ENCODE measurements at places on chromosomes 4 and X. TPM values are rescaled to one million over a fixed set of nuclear protein-coding genes. Genes with fewer than 3 reads are reported as not detected.

DNA sequence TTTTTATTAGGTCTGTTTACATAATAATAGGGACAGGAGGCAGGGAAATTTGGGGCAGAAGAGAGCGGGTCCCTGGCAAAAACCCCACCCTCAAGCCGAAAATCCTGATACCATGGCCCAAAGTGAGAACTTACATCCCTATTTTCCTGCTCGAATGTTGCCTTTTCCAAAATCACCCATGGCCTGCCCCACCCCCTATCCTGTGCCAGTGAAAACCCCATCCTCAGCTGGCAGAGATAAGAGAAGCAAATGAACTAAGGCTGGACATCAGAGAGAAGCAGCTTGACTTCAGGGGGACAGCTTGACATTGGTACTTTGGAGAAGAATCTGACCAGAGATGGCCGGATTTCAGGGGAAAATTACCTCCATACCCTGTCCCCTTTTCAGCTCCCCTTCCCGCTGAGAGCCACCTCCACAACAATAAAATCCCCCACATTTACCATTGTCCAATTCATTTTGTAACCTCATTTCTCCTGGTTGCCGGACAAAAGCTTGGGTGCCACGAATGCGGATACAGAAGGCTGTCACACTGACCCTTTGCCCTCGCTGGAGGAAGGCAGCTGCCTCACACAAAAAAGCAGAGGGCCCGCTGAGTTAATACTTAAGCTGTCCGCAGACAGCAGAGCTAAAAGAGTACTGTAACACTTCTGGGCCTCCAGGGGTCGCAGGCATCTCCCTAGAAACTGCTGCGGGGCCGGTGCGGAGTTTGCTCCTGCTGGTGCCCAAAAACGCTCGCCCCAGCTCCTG is 196.2 kb downstream of the SNCA start:
- DNase-seq: peak; percentile 80

GRCh38 chr4:56575820-56576429 is 70.3 kb downstream of the ARL9 start:
- peak; percentile 70 for DNase-seq

- no peak for DNase-seq
Observed at GRCh38 chr4:83758285-83758684, 222.4 kb downstream of the GPAT3 start.

- DNase-seq: no peak
Observed at GRCh38 chrX:82458207-82458754, 1049.8 kb upstream of the POU3F4 start.

DNA sequence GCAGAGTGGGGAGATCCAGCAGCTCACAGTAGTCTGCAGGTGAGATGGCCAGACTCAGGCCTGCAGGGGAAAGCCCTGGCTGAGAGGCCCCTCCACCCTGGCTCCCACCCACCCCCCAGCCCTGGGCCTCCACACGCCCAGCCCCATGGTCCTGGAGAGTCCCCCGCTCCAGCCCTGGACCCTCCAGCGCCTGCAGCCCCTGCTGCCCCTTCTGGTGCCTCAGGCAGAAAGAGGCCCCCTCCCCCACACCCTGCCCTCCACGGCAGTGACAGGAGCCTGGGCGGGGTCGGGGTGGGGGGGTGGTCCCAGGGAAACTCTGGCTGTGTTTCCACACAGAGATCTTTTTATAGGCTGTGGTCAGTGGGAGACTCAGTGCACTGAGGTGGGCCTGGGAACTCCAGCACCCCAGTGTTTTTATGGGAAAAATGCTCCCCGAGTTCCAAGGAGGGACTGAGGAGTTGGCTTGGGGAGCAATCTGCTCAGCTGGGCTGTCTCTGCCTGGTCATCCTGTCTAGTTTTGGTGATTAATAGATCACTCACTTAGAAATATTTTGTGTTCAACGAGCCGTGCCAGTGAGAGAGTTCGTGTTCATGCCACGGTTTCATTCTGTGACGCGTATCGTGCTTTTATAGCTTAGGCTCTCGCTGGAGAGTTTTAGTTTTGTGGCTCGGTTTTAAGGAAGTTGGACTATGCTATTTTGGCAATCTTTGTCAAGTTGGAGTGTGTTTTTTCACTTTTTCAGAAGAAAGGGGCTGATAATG is 53.1 kb upstream of the HGFAC start:
- DNase-seq: peak; percentile 78

DNA sequence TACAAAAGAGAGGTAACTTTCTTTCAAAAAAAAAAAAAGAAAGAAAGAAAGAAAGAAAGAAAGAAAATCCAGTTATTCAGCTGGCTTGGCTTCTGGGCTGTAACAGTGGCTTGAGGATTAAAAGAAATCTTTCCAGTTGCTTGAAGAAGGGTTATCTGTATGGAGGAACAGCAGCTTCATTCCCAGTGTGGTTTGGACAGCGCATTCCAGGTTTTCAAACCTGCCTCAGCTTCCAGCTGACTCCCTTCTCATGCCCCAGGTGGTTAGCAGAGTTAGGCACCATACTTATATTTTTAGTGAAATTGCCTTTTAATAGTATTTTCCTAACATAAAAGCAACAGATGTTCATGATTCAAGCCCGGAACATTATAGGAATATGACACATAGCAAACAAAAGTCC is 48.6 kb downstream of the TMEM164 start:
- DNase-seq: no peak

DNA sequence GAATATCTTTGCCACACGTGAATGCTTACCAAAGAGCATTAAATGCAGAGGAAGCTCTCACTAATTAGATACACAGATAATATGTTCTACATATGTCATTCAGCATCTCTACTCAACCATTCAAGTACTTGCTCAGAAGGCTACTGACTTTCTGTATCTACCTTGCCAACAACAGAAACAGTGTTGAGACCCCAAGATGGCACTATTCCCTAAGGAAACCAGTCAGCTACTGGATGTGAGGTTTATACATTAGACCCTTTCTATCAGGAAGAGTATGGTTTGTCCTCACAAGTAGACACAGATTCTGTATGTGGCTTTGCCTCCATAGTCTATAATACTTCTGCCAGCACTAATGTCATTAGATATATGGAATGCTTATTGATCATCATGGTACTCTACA is 443.9 kb upstream of the INTU start:
- peak; percentile 11 for DNase-seq

Gene GUCY1A1
- total RNA-seq: 123 TPM

Gene PAGE4
- total RNA-seq: not detected

DNA sequence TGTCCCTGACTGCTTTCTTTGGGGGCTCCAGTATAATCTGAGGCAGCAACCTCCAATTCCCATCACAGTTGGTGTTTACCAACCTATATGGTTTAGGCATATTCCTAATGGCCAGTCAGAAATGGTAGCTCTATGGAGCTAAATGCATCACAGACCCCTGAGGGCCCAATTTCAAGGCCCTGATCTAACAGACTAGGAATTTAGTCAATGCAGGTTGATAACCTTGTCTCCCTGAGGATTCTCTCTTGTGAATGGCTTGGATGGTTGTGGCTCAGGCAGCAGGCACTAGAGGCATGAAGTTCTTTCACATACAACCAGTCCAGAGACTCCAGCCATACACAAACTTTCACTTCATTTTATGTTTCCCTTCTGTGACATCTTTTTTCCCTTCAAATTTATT is 59.4 kb downstream of the TMPRSS11F start:
- DNase-seq: no peak

Gene STOX2
- total RNA-seq: 11.5 TPM

DNA sequence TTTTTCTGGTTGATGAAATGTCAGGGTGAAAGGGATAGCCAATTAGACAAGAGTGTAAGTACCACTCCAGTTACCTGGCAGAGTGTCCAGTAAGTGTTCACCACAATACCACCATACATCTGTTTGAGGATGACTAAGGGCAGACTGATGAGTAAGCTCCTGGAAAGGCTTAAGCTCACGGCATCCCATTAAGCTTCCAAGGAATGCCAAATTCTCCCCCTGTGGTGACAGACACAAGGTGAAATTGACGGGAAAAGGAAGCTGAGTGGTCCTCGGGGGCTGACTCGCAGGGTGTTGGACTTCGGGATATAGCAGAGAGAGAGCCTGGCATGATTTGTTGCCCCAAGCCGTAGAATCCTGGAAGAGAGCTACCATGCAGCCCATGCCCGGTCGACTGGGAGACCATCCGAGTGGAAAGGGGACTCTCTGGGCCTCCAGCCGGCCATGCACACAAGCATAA is 7.6 kb upstream of the BST1 start:
- no peak for DNase-seq

Gene STS
- 4.3 TPM for total RNA-seq

- peak; percentile 33 for DNase-seq
Observed at GRCh38 chr4:2535376-2536192, 863 bp upstream of the FAM193A start.

- peak; percentile 34 for DNase-seq
Observed at GRCh38 chr4:142265536-142265935, 580.6 kb downstream of the INPP4B start.

- DNase-seq: no peak
Observed at GRCh38 chr4:27928761-27929540, 1068.3 kb downstream of the STIM2 start.

DNA sequence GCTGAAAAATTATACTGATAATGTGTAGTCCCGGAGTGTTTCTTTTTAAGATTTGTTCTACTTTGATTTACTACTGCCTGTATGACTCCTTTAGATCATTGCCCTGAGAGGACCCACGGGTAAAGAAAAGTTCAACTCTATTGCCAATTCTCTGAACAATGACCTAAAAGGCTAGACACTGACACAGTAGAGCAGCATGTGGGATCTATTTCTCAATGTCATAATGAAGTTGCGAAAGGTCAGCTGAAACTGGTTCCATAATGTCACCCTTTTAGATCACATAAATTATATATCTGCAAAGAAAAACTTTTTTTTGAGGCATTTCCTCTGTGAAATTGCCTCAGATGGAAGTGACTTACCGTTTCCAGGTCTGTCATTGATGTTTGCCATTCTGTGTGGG is 67.4 kb downstream of the GLRB start:
- no peak for DNase-seq

DNA sequence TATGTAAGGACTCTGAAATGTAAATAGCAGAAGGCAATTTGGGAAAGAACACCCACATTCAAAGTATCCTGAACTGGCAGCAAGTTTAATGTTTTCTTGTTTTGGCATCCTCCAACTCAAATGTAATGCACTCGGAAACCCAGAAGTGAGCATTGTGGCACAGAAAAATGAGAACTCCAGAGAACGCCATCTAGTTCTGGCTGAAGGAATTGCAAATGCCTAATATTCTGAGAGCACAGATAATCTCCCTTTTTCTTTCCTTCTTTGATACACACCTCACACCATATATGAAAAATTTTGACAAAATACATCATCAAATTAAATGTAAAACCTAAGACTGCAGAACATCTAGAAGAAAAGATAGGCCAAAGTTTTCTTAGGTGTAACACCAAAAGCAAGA is 52.1 kb downstream of the PWWP3B start:
- DNase-seq: peak; percentile 5

DNA sequence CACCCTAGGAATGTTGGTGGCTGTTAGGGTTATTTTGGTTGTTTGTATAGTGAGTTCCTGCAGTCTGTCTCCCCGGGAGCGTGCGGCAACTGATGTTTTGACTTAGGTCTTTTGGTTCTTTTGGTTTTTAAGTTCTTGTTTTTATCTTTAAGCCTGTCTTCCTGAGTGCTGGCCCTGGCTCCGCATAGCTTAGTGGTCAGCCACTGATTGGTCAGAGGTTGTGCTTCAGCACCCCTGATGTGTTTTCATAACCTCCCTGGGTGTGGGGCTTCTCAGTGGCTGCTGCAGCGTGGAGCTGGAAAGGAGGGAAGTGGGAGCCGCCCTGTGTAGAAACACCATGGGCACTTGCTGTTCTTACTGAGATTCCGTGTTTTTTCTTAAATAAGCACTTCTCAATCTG is 5.1 kb downstream of the PIGG start:
- DNase-seq: peak; percentile 30

DNA sequence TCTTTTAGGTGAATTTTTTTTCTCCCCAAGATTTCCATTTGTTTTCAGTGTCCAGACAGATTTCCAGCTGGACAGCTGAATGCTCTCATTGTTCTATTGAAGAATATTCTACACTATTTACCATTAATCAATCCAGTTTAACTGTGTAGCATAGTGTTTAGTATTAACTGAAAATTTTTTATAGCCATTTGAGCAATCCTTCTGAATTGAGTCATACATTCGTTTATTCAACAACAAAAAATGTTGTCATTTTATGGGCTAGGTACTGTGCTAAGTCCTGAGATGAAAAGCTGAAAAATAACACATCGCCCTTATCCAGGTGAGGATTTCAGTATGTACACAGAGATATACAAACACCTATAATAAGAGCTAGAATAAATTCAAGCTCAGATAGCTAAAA is 223.3 kb downstream of the COL25A1 start:
- DNase-seq: no peak

Gene ARMCX2
- 92.3 TPM for total RNA-seq

DNA sequence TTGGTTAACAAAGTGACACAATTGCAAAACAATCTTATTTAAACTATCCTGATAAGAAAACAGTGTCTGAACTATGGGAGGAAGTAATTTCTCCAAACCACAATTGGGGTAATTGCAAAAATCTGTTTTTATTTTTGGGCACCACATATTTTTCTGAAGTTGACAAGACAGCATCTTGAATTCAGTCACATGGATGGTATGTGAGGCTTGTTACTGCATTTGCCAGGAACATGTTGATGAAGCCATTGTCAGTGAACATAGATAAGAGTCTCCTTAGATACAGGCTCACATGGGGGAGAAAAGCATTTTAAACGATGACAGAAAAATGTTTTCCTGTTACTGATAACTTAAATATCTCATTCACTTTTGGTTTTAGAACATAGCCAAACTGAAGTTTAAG is 5.5 kb upstream of the USP53 start:
- DNase-seq: peak; percentile 80

- DNase-seq: no peak
Observed at GRCh38 chrX:18465051-18465450, 39.6 kb downstream of the CDKL5 start.

Data from cardiac muscle cell (in vitro differentiated cells and primary cell).